ENCODE measurements at places on chromosomes 1 and 21. TPM values are rescaled to one million over a fixed set of nuclear protein-coding genes. Genes with fewer than 3 reads are reported as not detected.

The ZC3H11A gene
- 83.1 TPM for total RNA-seq

DNA sequence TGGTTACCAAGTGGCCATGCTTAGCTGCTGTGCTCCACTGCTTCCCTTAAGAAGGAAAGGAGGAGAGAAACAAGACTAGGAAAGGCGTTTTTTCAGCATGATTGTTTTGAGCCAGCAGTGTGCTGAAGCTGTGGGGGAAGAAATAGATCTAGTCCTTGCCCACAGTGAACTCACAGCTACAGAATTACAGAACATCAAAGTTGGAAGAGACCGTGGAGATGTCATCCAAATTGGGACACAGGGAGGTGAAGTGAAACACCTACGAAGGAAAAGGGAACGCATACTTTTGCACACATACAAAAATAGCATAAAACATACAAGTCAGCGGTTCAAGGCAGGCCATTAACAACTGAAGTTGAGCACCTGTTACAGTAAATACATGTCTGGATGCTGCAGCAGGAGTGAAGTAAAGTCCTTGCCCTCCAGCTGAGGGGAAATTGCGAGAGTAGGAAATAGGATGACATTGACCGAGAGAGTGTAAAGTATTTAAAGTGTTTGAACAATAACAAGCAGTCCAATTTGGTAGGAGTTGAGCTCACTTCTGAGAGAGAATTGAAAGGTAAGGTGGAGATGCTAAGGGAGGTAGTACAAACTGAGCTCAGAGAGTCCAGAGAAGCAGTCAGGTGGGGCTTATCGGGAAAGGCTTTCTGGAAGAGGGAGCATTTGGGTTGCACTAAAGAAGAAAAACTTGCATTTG, 55.1 kb downstream of the KIRREL1 start:
- no peak for DNase-seq

The RPL11 gene
- total RNA-seq: 1,569 TPM

DNA sequence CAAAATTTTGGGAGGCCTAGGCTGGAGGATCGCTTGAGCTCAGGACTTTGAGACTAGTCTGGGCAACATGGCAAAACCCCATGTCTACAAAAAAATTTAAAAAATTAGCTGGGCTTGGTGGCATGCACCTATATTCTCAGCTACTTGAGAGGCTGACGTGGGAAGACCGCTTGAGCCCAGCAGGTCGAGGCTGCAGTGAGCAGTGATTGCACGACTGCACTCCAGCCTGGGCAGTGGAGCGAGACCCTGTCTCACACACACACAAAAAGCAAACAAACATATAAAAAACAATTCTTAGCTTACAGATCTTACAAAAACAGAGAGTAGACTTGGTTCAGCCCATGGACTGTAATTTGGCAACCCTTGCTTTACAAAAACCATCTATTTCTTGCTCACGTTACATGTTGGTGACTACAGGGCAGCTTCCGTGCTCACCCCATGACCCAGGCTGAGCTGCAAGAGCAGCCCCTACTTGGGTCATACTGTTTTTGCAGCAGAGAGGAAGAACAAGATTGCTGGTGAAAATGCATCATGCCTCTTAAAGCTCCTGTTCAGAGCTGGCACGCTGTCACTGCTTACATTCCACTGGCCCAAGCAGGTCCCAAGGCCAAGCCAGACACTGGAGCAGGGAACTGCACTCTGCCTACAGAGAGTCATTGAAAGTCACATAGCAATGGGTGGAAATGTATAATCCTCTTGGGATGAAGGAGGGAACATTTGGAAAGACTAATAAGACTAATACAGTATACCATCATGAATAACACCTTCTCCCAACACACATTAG, 13.4 kb upstream of the ZBTB8A start:
- no peak for DNase-seq

The CD34 gene
- 0.04 TPM for total RNA-seq

DNA sequence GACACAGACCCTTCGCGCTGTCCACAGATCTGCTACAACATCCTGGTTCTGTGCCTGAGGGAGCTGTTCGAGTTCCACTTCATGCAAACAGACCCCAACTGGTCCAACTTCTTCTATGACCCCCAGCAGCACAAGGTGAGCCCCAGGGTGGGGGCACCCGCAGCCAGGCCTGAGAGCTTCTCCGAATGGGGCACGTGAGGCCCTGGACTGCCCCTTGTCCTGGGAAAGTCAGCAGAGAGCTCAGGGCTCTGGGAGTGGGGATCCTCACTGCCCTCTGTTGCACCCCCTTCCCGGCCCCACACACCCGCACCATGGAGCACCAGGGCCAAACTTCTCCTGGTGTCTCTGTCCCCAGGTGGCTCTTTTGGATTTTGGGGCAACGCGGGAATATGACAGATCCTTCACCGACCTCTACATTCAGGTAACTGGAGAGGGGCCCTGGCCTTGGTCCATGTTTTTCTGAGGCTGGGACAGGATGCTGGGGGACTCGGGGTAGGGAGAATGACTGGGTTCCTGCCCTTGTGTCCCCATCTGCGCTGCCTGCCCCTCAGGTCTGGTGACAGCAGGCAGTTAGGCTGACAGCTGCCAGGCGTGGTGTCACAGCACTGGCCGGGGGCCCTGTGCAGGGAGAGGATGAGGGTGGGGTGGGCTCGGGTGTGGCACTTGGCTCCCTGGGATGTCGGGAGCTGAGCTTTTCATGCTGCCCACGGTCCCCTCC, 44.6 kb downstream of the COQ8A start:
- DNase-seq: no peak

DNA sequence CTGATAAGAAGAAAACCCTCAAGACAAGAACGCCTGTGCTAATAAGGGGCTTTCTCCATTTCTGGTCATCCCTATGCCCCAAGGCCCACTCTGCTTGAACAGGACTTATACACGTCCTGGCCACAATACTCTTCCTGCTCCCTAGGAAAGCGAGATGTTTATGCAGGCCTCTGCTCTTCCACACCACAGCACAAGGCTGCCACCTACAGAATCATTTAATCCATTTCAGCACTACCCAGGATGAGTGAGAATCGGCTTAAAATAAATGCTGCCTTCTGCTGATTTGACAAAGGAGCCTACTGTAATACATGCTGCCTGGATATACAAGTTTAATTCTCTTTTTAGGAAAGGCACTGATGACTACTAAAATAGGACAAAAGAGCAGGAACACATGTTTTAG, 29.4 kb downstream of the FRRS1 start:
- no peak for DNase-seq

DNA sequence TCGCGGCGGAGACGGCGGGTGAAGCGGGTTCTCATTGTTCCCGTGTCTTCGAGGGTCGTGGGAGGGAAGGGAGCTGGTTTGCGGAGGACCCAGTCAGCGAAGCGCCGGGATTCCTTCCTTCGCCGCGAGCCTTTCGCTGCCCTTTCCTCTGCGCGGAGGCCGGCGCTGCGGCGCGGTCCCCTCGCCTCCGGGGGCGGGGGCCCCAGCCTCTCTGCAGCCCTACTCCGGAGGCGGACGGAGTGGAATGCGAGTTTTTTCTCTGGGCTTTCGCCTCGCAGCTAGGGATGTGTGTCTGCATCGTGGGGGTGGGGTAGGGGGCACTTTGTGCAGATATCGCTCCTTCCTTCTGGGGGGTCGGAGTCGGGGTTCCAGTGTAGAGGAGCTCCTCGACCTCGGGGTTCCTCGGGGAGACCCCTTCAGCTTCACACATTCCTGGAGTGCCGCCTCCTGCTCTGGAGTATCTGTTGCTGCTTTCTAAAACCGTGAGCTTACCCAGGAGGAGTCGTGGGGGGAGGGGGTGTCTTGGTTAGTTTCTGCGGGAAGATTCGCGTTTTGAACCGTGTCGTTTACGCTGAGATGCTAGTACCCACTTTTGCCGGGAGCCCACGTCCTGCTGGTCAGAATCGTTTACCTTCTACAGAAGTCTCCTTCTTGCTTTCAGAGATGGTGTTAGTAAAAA, 595 bp downstream of the RNF2 start:
- peak; percentile 52 for DNase-seq

The C2CD4D gene
- total RNA-seq: 1.3 TPM

GRCh38 chr1:172322219-172323061, 98.0 kb upstream of the C1orf105 start:
- DNase-seq: no peak

DNA sequence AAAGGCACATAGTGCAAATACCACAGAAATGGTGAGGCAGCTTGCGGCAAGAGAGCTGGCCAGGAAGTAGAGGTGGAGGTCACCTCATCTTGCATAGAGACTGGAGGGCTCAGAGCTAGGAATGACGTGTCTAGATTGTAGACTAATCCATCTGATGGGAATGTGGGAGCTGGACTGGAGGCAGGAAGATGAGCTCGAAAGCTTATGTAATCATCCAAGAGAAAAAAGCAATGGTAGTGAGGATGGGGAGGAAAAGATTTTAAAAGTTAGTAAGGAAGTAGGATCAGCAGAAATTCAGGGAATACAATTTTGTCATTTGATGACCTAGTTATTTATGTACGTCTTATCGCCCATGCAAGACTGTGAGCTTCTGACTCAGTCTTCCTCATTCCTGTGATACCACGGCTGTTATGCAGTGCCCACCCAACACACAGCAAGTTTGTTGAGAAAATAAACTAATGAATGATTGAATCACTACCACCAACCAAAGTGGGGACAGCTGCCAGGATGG, 123.9 kb downstream of the RRAGC start:
- no peak for DNase-seq

The GPR3 gene
- 1.1 TPM for total RNA-seq

GRCh38 chr1:89844860-89845259, 24.0 kb downstream of the LRRC8D start:
- DNase-seq: peak; percentile 56

The SCAMP3 gene
- 97.2 TPM for total RNA-seq

DNA sequence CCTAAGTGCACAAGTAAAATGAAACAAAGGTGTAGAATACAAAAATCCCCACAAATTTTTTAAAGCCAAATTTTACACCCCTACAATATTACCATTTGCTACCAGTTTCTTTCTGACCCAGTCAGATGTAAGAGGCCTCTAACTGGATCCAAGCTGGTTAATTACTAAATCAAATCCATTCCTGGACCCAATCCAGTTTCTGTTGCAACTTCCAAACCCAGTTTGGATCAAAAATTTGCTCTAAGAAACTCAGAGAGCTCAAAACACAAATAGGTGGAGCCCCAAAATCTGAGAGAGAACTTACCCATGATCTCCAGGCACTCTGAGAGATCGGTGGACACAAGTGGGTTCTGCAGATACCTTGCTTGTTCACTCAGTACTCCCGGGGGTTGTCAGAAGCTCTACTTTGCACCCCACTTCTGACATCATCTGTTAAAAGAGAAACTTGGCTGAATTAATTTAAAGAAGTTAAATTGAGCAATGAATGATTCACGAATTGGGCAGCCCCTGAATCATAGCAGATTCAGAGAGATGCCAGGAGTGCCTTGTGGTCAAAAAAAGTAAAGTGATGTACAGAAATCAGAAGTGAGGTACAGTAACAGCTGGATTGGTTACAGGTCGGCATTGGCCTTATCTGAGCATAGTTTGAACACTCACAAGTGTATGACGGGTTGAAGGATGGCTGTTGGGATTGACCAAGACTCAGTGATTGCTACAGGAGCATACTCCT, 448.0 kb downstream of the KCNT2 start:
- no peak for DNase-seq

- no peak for DNase-seq
Observed at GRCh38 chr1:39368045-39368444, 123.4 kb upstream of the BMP8A start.

DNA sequence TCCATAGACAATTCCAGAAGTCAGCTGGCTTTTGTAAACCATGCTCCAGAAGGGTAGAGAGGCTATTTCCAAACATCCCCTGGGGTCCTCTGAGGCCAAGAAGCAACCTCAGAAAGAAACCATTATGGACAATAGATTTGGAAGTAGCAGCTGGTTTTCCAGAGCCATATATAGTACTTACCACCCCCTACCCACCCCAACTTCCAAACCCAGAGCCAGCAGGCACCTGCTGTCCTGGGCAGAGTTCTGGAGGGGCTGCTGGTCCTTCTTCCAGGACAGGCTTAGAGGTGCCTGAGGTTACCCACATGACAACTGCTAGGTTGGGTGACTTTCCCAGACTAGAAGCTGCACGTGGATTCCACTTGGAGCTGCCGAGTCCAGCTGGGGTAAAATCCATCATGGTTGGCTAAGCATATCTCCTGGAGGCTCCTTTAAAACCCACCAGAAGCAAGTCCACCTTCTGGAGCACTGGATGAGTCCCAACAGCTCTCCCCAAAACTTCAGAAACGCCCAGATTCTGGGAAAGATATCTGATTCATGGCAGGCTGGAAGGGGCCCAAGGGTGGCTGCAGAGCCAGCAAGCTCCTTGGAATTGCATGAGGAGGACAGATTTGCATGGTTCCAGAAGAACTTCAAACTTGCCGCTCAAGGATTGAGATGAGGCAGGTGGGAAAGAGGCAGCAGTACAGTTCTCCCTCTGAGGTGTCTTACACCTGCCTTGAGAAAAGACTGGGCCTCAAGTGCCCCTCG, 5.8 kb downstream of the MYCL start:
- no peak for DNase-seq

DNA sequence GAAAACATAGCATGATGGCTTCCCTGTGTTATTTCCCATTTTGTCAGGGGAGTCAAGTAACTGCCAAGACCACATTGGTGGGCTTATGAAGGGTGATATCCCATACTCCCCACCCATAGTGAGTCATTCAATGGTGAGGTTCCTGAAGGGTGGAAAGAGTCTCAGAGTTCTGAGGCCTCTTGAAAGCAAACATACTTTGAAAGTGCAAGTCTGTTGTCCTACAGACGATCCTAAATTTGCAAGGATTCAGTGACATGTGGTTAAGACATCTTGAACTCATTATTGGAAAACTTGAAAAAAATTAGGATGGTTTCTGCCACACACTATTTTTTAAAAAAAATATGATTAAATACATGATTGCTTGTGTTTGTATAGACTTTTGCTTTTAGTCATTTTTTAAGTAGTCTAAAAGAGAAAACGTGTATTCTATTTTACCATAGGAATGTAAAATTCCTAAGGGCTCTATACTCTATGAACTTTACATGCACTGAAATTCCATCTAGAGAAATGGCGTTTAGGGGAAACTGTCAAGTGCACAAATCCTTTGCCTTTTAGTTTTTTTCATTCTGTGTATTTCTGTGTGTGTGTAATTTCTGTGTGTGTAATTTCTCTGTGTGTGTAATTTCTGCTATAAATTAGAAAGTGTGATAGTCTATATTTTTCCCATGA, 225.5 kb upstream of the ADAMTS5 start:
- no peak for DNase-seq

GRCh38 chr1:27968692-27969091, 8.9 kb downstream of the XKR8 start:
- no peak for DNase-seq

The SRSF4 gene
- total RNA-seq: 123 TPM

The SPRR2A gene
- not detected for total RNA-seq

GRCh38 chr1:47593013-47593568, 155.2 kb downstream of the FOXD2 start:
- no peak for DNase-seq

The PKLR gene
- total RNA-seq: not detected

- DNase-seq: peak; percentile 78
Observed at GRCh38 chr1:25572708-25573590, 29.5 kb downstream of the LDLRAP1 start.

GRCh38 chr1:38084700-38085099, 38.1 kb upstream of the POU3F1 start:
- no peak for DNase-seq

GRCh38 chr21:38367646-38368045, 110.9 kb downstream of the KCNJ15 start:
- DNase-seq: no peak

GRCh38 chr21:25175938-25176337, 431.3 kb downstream of the MRPL39 start:
- DNase-seq: no peak

- peak; percentile 13 for DNase-seq
Observed at GRCh38 chr1:240608707-240609106, 3.2 kb downstream of the GREM2 start.

The AIRE gene
- total RNA-seq: not detected

GRCh38 chr1:228983231-228983660, 248.0 kb downstream of the RHOU start:
- no peak for DNase-seq
